ENCODE measurements at places on chromosomes 7 and 10.

- peak; percentile 41 for DNase-seq
These were observed 271.0 kb upstream of the LRRTM3 start for GRCh38 chr10:66654861-66655260.

DNA sequence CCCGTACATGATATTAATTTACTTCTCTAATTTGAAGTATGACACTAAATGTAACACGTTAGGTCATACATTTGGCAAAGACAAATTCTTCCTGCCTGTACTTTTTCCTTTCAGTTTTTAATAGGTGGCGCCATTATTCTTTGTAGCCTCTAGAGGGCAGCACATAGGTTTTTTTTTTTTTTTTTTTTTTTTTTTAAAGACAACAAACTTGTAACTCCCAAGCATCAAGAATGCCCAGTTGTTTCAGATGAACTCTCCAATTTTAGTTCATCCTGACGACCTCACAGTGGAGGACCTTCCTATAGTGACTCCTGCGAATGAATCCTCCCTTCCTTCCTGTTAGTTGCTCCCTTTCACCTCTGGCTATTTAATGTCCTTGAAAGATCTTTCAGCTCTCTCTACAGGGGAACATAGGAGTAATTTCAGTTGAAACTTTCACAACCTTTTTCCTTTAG lies 139.3 kb upstream of the HDAC9 start:
- peak; percentile 33 for DNase-seq

DNA sequence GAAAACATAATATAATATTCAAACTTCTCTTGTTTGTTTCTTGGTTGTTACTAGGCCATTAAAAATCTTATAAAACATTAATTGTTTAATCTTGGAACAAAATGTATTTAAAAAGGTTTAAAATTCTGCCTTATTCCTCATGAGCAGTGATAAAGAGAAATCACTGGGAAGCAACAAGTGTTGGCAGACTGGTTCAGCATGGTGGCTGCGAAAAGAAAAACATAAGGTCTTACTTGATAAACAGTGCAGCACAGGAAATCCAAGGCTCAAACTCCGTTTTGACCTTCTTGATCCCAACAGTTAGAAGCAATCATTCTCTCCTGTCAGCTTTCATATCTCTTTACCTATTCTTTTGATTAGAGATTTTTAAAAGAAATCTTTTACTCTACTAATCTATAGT lies 530.8 kb downstream of the CNTNAP2 start:
- DNase-seq, result no peak

DNA sequence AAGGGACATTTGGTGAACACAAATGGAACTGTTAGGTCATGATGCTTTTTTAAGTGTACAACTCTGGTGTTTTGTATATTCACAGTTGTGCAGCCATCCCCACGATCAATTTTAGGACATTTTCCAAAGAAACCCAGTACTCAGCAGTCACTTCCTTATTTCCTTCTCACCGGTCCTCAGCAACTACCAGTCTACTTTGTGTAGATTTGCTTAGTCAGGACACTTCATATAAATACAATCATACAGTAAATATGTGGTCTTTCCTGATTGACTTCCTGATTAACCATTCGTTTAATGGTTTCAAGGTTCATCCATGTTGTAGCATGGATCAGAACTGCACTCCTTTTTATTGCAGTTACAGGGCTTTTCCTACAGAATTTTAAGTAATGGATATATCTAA lies 14.4 kb downstream of the SGPL1 start:
- DNase-seq, result no peak

DNA sequence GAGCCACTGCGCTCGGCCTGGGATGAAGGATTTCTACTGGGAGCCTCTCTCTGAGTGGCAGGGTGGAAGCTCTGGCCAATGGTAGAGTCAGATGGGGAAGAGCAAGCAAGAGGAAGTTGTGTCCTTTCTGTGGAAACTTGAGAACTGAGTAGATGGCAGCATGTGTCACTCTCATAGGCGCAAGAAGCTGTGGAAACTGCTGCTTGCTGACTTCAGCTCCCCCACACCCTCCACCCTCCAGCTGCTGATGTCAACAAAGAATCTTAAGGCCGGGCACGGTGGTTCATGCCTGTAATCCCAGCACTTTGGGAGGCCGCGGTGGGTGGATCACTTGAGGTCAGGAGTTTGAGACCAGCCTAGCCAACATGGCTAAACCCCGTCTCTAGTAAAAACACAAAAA lies 39.8 kb upstream of the SRGN start:
- peak; percentile 43 for DNase-seq

- DNase-seq, result no peak
These were observed 42.4 kb upstream of the ASAH2 start for GRCh38 chr10:50293513-50294313.

DNA sequence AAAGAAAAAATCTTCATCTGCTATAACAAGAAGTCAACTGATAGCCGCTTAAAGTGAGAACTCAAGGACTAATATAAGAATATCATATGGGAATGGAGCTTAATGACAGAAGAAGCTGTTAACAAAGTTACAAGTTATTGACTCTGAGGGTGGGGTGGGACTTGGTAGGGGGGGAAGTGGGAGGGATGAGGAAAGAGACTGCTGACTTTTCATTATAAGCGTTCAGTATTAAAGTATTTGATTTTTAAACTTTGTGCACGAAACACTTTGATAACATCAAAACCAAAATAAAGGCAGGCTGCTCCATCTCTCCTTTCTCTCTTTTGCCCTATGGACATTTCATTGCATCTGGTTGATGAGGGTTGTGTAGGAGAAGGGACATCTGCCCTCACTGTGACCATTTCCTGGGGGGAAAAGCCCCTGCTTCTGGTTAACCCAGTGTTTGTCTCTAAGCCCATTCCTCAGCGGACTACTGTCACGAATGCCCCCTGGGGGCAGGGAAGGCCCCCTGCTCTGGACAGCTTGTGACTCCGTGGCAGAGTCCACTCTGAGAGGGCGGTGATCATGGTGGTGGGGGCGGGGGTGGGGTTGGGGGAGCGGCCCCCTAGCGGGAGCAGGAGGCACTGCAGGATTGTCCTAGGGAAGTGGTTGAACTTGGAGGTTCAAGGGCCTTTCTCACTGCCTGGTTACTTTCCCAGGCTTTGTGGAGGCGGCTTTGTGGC lies 17.4 kb downstream of the SLC13A4 start:
- no peak for DNase-seq

- DNase-seq, result no peak
These were observed 144.8 kb downstream of the ZNF248 start for GRCh38 chr10:37712489-37713131.

DNA sequence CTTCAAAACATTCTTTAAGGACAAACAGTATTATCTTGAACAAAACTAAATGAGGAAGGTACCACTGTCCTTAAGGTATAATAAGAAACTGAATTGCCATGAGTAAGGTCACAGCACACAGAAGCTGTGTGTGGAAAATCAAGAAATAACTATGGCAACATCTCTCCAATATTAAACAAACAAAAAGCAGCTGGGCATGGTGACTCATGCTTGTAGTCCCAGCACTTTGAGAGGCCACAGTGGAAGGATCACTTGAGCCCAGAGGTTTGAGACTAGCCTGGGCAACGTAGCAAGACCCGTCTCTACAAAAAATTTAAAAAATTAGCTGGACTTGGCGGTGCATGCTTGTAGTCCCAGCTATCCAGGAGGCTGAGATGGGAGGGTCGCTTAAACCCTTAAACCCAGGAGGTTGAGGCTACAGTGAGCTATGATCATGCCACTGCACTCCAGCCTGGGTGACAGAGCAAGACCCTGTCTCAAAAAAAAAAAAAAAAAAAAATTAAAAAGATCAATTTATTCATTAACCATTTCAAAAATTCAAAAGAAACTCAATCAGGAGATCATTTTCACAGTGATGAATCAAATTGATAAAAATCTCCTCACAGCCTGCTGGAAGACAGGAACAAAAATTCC lies 195.4 kb downstream of the SKIDA1 start:
- DNase-seq, result peak; percentile 71

DNA sequence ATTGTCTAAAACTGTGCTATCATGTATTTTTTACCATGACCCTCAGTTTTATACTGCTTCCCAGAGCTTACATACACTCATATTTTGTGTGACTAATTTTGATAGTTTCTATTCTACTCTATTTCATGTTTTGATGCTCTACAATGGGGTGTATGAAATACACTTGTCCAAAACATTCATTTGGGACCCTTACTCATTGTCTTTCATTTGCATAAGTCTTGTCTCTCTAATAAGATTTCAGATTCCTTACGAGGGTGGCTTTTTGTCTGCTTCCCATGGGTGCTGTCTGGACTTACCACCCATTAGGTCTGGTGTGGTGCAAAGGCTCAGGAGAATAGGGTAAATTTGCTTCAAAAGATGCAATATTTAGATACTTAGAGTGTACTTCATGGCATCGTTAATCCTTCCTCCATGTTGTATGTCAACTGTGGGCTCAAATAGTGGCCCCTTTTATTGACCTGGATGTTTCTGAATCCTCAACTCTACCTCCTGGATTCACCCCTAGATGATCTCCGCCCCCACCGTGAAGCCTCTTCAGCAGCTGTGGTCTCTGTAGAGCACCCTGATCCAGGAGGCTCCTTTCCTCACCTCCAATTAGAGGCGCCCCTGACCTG lies 3.6 kb upstream of the GIMAP5 start:
- DNase-seq, result no peak

- DNase-seq, result no peak
These were observed 107.8 kb upstream of the PHYHIPL start for GRCh38 chr10:59068581-59069191.

- no peak for DNase-seq
These were observed at the start of gene A1CF for GRCh38 chr10:50885097-50885859. A1CF (minus strand) TSS chr10:50885627; CDS start chr10:50859940, 25,687 bp downstream.

- DNase-seq, result no peak
These were observed at the start of gene TCERG1L for GRCh38 chr10:131311661-131312477. TCERG1L (minus strand) TSS chr10:131311721; CDS start chr10:131311635, 86 bp downstream.

DNA sequence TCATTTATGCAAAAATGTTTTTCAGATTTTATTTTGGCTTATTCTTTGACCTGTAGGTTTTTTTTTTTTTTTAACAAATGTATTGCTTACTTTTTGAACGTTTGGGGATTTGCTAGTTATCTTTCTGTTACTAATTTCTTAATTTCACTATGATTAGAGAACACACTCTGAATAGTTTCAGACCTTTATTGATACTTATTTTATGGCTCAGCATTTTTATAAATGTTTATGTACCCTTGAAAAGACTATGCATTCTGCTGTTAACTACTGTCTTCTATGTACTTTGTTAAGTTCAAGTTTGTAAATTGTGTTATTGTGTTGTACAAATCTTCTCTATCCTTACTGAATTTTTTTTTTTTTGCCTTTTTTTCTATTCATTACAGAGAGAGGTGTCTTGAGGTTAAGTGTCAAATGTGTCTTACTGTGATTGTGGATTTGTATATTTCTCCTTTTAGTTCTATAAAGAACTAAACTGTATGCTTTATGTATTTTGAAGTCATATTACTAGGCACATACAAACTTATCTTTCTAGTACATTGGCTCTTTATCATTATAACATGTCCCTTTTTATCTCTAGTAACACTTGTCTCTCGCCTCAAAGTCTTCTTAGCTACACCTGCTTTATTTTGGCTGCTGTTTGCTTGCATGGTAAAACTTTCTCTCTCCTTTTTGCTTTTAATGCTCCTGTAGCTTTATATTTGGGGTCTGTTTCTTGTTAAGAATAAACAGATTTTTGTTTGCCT lies 8.1 kb downstream of the MKLN1 start:
- DNase-seq, result no peak

DNA sequence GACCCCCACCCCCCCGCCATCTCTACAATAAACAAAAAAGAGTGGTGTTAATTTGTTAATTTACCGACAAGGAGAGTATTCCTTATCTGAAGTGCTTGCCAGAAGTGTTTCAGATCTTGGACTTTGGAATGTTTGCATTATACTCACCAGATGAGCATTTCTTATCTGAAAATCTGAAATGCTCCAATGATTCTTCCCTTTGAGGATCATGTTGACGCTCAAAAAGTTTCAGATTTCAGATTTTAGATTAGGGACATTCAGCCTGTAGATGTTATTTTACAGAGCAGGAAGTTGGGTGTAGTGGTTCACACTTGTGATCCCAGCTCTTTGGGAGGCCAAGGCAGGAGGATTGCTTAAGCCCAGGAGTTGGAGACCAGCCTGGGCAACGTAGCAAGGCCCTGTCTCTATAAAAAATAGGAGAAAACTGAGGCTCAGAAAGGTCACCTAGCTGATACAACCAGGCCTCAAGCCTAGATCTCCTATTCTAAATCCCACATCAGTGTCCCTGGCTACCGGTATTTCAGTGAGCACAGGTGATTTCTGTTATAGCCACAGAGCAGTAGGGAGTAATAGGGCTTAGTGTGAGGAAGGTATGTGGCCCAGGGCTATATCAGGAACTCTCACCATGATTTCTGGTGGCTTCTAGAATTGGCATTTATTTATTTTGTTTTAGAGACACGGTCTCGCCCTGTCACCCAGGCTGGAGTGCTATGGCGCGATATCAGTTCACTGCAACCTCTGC lies 35.4 kb downstream of the TMEM120A start:
- DNase-seq, result no peak

DNA sequence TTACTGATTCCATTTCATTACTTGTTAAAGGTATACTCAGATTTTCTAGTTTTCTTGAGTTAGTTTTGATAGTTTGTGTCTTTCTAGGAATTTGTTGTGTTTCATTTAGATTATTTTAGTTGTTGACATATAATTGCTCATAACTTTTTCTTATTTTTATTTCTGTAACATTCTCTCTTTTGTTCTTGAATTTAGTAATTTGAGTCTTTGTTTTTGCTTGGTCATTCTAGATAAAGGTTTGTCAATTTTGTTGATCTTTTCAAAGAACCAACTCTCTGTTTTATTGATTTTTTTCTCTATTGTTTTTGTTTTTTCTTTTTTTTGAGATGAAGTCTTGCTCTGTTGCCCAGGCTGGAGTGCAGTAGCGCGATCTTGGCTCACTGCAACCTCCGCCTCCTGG lies 7.2 kb downstream of the EXOC6 start:
- no peak for DNase-seq

DNA sequence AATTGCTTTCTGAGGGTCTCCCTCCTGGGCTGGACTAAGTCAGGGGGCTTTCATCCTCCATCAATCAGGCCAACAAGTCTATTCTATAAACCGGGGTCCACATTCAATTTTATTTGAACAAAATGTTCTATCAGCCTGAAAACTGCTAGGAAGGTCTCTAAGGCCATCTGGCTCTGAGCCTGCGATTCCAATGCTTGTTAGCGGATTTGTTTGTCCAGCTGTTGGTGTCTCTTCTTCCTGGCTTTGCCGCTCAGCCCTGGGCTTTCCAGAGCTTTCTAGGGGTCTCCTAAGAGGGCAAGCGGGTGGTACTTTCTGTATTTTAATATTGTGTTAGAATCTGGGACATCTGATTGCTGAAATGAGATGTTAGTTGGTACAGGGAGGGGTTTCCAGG lies 136.7 kb downstream of the VIPR2 start:
- DNase-seq, result no peak

GRCh38 chr7:30971840-30972563 lies 8.2 kb downstream of the GHRHR start:
- no peak for DNase-seq

DNA sequence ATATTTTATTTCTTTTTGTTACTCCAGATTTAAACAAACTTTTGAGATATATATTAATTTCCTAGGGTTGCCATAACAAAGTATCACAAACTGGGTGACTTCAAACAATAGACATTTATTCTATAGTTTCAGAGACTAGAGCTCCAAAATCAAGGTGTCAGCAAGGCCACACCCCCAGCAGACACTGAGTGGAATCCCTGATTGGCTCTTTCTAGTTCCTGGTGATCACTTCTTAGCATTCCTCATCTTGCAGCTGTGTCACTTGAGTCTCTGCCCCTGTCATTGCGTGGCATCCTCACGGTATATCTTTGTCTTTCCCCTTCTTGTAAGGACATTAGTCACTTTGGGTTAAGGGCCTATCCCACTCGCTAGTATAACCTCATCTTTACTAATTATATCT lies 7.6 kb upstream of the SLC26A3 start:
- no peak for DNase-seq

GRCh38 chr7:28002638-28003037 lies 178.0 kb downstream of the JAZF1 start:
- no peak for DNase-seq

Data from fibroblast of skin of abdomen (primary cell).